ENCODE measurements at places on chromosomes 6 and 20.

- no peak for DNase-seq
These were observed 23.3 kb downstream of the MYCT1 start for GRCh38 chr6:152720974-152721373.

GRCh38 chr6:1103021-1103420 is 208.9 kb upstream of the FOXQ1 start:
- no peak for DNase-seq

DNA sequence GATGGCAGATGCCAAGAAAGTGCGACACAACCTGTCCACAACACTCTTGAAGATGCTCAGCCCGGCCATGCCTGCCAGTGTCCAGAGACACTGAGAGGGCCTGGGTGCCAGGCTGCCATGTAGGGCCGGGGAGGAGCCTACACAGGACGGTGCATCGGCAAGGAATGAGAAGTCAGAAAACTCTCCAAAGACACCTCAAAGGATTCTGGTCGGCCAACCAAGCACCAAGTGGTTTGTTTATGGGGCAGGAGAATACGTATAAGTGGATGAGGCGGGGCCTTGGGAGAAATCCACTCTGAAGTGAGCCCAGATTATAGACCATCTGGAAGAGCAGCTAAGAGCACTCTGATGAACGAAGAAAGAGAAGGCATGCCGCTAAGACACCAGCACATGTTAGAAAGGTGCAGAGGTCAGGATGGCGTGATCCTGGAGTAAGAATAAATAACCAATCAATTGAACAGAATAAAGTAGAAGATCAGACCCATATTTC is 120.7 kb upstream of the FOXQ1 start:
- DNase-seq: no peak

DNA sequence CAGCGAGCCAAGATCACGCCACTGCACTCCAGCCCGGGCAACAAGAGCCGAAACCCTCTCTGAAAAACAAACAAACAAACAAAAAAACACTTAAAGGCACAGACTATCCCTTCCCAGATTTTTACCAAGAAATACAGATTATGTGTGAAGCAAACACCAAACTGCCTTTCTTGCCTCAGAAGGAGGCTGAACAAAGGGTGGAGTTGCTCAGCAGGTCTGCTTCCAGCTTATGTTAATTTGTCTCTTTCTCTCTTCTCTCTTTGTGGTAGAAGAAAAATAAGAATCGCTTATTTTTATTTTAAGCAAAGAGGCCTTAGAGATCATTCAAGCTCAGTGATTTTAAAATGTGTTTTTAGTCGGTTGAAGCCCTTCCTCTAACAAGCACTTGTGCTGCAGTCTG is 14.2 kb downstream of the TUBB2A start:
- no peak for DNase-seq

- DNase-seq: no peak
These were observed 180.9 kb upstream of the SPTLC3 start for GRCh38 chr20:12827816-12828385.

DNA sequence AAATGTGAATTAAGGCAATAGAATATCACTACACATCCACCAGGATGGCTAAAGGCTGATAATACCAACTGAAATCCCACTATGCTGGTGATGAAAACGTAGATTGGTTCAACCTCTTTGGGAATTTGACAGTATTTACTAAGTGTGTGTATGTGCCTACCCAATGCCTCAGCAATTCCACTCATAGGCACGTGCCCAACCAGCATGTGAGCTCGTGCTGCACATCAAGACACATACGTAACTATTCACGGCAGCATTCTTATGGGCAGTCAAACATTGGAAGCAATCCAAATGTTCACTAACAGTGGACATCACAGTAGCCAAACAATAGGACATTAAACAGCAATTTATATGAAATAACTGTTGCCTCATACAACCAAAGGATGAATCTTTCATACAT is 15.7 kb upstream of the AFDN start:
- DNase-seq: no peak

DNA sequence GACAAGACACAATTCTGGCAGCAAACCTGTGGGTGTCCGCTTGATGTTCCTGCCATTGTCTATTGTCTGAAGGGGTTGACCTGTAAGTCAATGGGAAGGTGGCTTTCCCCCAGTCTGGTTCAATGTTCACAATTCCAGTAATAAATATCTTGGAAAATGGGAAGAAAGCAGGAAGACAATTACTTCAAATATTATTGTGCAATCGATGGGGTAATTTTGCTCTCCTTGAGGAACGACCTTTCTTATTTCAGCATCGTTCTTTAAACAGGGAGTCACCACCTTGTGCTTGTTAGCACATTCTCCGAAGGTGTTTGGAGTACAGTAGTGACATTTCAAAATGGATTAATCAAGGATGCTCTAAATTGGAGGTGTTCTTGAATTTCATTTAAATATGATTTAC is 136.9 kb downstream of the BTBD3 start:
- DNase-seq: no peak

DNA sequence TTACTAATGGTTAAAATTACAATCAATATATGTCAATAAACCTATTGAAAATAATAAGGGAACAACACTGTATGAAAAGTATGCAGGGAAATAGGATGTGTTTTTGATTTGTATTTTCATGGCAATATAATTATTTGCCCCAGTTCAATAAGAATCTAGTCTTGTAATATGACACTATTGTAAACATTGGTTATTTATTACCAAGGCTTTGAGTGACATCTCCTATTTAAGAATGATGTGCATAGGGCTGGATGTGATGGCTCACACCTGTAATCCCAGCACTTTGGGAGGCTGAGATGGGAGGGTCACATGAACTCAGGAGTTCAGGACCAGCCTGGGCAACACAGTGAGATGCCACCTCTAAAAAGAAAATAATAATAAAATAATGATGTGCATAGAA is 78.6 kb upstream of the DTNBP1 start:
- no peak for DNase-seq

DNA sequence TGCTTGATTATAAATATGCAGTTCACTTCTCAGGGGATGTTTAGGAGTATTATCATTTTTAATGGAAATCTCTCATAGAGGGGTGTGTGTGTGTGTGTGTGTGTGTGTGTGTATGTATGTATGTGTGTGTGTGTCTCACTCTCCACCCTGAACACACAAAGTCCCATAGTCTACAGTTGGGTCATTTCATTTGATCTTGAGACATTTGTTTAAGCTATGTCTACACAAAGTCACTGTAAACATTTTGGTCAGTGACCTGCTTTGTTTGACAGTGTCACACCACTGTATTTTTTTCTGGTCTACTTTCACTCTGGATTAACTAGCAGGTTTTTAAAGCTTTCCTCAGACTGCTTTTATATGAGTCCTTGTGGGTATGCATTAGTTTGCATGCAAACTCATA is 215.2 kb downstream of the GRIK2 start:
- no peak for DNase-seq

DNA sequence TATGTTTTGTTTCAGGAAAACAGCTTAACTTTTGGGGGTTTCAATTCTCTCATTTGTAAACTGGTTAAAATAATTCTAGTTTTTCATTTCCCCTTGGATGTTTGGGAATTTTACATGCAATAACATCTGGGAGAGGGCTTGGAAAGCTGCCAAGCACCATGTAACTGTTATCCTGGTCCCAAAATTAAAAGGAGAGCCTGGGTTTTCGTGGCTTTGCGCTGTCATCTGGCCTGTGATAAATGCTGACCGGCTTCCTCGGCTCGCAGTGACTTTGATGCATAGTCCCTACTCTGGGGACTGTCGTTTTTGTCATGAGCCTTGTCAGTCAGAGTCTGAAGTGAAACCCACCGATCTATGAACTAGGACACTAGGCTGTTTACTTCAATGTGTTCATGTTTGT is 12.2 kb downstream of the SLC35F1 start:
- DNase-seq: no peak

- no peak for DNase-seq
These were observed 139.1 kb downstream of the ATXN1 start for GRCh38 chr6:16622193-16622592.

Data from cortex of kidney (tissue), 1 donor.